NCI-H2029 (cell line): ENCODE measurements at places on chromosomes 6 and 20.

- DNase-seq = no peak
Measured at GRCh38 chr6:34982424-34982852, 93.4 kb downstream of the ANKS1A start.

DNA sequence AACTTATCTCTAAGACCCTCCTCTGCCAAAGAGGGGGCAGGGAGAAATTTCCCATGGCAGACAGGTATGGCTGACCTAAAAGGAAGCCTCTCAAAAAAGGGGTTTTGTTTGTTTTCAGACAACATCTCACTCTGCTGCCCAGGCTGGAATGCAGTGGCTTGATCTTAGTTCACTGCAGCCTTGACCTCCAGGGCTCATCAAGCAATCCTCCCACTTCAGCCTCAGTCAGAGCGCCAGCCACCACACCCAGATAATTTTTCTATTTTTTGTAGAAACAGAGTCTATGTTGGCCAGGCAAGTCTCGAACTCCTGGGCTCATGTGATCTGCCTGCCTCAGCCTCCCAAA, 3.8 kb downstream of the EZR start:
- DNase-seq = no peak

DNA sequence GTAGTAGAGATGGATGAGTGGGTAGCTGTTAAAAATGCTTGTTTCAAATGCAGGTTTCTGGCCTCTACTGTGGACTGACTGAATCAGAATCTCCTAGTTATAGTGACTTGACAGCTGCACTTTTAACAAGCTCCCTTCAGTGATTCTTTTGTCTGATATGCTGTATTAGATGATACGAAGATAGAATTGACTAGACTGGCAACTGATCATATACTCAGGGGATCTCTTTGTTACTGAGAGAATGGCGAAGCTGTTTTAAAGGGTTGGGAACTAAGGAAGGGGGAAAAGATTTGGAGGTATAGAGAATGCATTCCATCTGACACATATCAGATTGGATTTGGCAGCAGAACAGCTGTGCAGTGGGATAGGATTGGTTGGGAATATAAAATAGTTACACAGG, 7.0 kb downstream of the ENPP4 start:
- DNase-seq = no peak

GRCh38 chr20:3092611-3093379, 8.3 kb upstream of the AVP start:
- no peak for DNase-seq

DNA sequence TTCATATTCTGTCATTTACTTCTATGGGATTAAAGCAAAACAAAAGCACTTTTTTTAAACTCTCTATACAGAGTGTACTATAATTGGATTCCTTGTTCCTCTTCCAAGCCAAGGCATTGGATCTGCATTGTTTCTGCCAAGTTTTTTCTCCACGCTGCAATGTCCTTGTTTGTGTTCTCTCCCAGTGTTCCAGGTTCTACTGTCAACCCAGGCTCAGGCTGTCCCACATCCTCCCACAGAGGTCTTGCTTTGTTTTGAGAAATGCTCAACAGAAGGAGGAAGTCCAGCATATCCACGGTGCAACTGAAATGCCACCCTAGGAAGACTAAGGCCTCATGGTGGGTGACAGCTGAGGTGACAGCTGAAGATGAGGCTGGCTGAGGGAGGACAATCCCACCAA, 287.1 kb upstream of the PRDM1 start:
- DNase-seq = no peak

DNA sequence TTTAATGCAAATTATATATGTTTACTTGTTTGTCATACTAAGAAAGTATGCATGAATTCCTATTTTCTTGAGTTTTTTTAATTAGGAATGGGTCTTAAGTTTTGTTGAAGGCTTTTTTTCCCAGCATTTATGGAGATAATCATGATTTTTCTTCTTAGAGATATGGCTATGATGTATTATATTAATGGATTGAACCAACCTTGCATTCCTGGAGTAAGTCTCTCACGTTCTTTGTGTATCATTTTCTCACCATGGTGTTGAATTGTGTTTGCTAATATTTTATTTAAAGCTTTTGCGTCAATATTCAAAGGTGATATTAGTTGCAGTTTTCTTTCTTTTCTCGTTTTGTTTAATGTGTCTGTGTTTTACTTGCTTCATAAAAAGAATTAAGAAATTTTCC, 48.4 kb upstream of the SLC35D3 start:
- DNase-seq = no peak

GRCh38 chr20:8299921-8300320, 167.9 kb downstream of the PLCB1 start:
- no peak for DNase-seq
